ENCODE measurements at places on chromosomes 13 and 19.

DNA sequence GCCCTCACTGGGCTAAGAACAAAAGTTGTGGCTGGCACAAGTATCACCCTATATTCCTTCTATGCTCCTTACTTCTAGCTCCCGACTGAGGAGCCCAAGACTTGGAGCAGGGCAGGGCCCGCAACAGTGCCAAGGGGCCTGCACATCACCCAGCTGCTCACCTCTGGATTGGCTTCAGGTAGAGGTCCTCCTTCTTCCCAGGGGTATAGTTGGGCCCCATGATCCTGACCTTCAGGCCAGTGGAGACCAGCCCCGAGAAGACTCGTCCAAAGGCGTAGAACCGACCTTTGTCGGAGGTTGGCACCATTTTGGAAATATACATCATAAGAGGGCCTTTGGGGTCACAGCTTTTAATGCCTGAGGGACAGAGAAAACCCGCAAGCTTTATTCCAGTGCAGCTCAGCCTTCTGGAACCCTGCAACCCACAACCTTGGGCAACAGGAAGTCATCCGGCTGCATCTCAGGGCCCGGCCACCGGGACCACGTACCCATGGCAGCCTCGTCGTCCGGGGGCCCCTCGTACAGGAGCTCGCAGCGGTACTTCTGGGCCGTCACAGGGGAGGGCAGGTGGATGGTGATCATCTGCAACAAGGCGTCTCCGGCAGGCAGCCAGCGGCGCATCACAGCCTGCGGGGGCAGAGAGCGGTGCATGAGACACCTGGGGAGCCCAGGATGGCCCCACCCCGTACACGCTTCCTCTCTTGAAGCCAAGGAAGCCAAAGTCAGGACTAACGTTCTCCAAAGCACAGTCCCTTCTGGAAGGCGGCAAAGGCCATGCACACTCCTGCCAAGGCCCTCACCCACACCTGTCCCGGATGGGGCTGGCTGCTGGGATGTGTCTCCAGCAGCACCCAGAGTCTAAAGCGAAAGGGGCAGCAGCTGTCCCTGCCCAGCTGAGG, 4.7 kb downstream of the EEF2 start:
- DNase-seq, result no peak

DNA sequence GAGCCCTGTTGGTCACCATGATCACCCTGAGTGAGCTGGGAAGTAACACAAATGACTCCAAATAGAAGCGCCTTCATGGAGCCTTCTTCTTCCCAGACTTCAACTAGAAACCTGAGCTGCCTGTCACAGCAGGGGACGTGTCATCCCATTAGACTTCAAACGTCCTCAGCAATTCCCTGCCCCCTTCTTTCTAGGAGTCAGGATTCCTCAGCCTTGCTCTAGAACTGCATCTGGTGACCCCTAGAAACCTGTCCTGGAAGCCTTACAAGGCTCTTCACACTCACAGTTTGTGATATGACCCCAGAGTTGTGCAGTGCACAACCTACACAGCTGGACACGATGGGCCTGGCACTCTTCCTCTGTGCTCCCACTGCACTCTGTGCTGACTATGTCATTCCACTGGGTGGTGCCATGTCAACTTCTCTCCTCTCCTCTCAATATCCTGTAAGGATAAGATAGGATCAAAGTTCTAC, 23.6 kb upstream of the TTYH1 start:
- DNase-seq, result no peak

- DNase-seq, result no peak
These were observed 116.6 kb downstream of the CDK8 start for GRCh38 chr13:26370553-26370952.

DNA sequence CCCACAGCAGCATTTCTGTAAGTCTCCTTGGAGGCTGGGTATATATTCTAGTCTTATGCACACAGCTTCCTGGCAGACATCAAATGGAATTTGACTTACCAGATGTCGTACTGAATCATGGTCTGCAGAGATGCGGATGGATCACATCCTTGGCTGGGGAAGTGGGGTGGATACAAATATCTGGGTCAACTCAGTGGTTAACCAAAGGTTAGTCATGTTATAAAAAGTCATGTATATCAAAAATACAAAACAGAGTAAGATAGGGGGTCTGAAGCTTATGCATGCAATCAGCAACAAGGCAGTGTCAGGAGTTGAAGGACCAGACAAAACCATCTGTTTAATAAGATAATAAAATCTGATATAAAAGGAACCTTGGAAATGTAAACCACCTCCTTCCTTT, 61.9 kb downstream of the WASF3 start:
- DNase-seq, result peak; percentile 82

DNA sequence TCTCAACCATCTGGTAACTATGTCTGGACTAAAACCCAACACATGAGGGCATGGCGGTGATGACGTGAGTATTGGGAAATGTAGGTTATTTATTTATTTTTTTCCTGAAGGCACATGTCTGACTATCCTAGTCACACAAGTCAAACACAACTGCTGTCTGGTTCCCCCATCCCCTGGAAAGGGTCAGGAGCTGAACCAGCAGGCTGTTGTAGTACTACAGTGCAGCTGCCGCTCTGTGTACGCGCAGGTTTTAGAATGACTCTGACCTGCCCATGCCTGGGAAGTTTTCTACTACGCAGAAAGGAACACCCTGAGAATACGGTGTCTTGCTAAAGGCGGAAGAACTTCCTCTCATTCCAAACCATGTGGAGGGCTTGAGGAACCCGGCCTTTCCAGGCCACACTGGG, 1.2 kb downstream of the SLC7A1 start:
- peak; percentile 87 for DNase-seq

DNA sequence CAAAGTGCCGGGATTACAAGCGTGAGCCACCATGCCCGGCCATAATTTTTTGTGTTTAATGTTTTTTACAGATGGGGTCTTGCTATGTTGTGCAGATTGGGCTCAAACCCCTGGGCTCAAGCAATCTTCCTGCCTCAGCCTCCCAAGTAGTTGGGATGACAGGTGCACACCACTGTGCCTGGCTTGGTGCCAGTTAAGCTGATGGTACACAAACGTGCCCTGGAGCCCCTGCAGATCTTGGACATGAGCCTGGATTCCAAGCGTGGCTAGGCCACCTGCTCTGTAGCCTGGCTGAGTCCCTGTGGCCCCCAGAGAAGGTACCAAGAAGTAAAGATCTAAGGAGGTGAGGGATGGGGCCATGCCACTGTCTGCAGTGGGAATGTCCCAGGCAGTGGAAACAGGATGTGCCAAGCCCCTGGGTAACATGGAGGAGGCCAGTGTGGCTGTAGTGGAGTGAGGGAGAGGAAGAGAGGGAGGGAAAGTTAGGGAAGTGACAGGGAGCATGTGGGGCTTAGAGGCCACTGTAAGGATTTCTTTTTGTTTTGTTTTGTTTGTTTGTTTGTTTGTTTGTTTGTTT, 7.0 kb downstream of the PRODH2 start:
- no peak for DNase-seq

DNA sequence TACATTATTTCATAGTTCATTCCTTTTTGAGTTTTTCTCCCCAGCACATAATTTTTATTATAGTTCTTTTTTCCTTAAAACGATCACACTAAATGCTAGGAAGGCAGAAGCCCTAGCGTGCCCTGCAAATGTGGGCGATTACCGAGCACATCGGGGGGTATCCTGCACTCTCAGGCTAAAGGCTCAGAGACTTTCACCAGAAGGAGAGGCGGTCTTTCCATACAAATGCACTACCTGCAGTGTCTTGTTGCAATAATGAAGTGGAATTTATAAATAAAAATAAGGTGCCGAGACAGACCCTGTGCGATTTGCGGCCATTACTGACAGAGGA, 29.3 kb upstream of the SPACA7 start:
- no peak for DNase-seq

DNA sequence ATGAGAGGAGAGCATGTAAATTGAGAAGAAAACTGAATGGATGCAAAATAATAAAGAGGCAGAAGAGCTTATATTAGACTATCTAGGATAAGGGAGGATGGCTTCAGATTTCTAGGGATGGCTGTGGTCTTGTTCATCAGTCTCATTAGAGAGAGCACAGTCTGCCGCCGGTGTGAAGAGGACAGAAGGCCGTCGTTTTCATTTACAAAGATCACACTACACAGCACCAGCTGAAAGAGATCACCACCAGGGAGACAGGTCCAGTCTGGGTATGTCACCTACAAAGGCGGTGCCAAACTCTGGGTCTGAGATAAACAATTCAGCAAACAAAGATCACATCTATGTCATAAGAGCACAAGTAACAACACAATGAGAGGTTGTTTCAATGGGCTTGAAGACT, 1222.3 kb upstream of the SLC10A2 start:
- no peak for DNase-seq

DNA sequence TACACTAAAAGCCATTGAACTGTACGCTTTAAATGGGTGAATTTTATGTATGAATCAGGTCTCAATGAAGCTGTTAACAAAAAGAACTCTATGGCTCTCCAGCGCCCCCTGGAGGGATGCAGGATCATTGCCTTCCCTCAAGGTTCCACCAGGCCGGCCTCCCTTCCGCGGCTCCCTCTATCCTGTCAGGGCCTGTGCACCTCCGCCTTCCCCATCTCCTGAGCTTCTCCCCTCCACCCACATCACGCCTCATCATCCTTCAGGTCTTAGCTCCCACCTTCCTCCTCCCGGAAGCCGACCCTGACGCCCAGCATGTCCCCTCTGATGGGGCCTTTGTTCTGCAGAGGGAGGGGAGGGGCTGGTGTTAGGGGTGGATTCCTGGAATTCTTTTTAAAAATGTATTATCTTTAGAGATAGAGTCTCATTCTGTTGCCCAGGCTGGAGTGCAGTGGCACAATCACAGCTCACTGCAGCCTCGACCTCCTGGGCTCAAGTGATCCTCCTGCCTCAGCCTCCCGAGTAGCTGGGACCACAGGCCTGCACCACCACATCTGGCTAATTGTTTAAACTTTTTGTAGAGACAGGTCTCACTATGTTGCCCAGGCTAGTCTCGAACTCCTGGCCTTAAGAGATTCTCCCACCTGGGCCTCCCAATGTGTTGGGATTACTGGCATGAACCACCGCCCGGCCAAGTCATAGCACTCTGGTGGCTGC, 27.7 kb downstream of the MEIS3 start:
- DNase-seq, result peak; percentile 77

GRCh38 chr13:110629735-110630134, 14.4 kb downstream of the NAXD start:
- no peak for DNase-seq

- peak; percentile 27 for DNase-seq
These were observed 122.9 kb downstream of the TSHZ3 start for GRCh38 chr19:31226151-31226935.

GRCh38 chr13:80363890-80364503, 23.1 kb upstream of the SPRY2 start:
- peak; percentile 46 for DNase-seq

DNA sequence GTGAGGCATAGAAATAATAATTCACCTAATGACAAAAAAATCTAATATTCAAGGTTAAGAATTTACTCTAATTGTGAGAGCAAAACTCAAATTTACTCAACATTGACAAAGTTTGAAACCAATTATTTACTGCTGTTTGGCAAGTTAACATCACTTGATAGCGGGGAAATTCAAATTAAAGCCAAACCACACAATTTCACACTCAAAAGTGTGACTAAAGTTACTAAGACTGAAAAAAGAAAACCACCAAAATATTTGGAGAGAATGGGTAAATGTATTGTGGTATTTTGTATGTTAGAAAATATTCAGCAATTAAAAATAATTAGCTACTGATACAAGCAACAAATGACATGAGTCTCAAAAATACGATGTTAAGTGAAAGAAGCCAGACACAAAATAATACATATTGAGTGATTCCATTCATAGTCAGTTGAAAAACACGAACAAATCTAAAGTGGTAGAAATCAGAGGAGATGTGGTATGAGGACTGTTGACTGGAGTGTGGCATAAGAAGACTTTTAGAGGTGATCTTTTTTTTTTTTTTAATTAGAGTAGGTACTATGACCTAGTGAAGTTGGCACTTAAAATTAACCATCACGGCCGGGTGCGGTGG, 541.4 kb upstream of the ATXN8OS start:
- DNase-seq, result no peak

DNA sequence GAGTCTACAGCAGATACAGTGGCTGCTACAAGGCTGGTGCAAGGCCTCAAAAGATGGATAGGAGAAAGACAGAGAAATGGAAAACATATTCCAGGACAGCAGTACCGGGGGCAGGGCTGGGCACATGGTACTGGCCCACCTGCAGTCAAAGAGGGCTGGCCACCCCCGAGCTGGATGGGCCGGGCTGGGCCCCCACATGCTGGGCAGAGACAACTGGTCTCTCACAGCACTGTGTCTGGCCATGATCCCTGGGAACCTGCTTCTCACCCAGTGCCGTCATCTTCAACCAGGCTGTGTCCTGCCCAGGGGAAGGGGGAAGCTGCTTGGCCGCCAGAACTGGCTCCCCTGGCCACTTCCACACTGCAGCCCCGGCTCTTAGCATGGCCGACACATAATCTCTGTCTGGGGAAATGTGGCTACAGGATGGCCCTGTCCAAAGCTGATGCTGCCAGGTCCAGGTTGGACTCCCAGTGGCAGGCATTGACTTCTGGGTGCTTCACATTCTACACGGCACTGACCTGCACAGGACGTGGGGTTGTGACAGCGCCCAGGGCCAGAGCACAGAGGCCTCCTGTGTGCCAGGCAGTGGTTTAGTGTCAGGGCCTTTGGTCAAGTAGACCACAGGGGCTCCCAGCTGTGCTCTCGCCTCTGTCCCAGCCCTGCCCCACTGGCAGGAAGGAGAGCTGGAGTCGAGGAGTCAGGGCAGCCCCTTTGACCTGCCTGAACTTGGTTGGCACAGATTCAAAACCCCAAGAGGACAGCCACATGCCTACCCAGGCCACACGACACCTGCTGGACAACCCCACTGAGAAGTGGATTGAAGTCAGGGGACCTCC, 21.7 kb downstream of the PEPD start:
- no peak for DNase-seq

- no peak for DNase-seq
These were observed 1272.5 kb downstream of the OLFM4 start for GRCh38 chr13:54301085-54301484.

DNA sequence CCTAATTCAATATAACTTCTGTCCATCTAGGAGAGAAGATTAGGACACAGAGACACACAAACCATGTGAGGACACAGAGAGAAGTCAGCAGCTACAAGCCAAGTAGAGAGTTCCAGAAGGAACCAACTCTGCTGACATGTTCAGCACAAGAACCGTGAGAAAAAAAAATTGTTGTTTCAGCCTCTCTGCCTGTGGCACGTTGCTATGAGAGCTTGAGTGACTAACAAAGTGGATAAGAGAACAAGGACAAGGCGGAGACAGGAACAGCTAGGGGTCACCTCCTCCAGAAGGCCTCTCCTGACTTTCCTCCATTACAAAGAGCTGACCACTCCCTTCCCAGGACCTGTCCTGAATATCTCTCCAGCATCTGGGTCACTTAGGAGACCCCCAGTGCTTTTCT, 5.6 kb upstream of the SIGLEC12 start:
- no peak for DNase-seq

- no peak for DNase-seq
These were observed 110.3 kb downstream of the GGACT start for GRCh38 chr13:100478107-100478809.

All from EH (cell line).